ENCODE measurements at places on chromosomes 6 and 20. TPM values are rescaled to one million over a fixed set of nuclear protein-coding genes. Genes with fewer than 3 reads are reported as not detected.

DNA sequence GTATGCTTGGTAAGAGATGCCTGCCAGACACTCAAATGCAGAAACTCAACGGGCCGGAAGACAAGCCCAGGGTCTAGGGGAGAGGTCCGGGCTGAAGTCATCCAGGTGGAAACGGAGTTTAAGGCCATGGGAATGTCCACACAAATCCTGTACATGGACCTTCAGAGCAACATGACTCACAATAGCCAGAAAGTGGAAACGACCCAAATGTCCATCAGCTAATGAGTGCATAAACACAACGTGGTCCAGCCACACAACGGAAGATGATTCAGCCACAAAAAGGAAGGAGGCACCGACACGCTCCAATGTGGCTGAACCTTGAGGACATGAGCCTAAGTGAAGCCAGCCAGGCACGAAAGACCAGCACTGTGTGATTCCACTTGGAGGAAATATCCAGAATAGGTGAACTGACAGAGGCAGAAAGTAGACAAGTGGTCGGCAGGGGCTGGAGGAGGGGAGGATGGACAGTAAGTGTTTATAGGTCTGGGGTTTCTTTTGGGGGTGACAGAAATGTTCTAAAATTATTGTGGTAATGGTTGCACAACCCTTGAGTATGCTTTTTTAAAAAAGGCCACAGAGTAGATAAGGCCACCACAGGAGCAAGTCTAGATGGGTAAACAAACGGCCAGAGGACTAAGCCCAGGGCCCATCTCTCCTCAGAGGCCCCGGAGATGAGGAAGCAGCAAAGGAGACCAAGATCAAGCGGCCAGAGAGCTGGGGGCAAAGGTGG is 105.6 kb downstream of the PREX1 start:
- no peak for DNase-seq

DNA sequence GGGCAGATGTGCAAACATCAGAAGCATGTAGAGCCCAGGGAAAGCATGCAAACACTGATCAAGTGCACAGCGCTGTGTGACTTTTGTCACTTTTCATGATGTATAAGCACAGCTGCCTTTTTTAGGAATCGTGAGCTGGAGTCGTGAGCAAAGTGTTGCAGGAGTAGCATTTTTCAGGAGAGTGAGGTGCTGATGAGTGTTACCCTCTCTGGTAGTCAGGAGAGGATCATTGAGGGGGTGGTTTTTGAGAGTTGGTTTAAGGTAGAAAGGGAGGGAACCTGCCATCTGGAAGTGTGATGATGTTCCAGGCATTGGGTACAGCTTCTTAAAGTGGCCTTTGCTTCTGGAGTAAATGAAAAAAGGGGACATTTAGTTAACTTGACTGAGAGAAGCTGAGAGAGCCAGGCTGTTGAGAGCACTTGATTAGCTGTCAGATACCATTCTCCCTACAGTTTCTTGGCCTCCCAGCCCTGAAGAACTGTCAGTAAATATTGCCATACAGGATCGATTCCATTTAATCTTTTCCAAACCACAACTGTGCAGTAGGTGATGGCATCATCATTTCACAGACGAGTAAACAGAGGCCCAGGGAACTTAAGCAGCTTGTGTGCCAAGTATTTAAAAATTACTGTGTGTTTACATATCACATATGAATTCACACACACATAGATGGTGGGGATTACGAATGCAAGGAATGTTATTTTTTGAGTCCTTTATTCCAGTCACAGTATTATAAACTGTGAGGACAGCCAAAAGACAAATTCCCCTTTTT is 28.9 kb downstream of the TPD52L1 start:
- DNase-seq: peak; percentile 29

DNA sequence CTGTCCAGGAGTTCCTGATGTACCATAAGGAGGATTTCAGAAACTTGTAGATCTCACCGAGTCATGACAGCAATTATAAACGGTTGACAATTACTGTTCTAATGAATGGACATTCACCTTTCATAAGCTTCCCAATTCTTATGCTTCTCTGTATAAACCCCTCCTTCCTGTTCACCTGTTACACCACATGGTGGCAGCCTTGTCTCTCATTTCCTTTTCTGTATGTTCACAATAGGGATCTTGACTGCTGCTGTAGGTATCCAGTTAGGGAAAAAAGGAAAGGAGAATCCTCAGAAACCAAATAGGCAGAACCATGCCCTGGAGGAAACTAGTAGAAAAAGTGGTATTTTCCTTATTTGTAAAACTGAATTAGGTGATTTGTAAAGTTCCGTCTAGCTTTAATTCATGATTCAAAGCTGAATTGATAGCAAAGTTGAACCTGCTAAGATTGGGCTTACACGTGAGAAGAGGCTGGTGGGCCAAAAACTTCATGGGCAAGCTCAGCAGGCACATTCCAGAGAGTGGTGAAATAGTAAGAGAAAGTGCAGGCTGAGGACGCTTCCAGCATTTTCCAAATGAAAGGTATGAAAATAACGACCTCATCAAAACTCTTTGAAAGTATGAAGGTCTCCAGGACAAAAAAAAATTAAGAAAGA is 29.0 kb upstream of the TBPL1 start:
- DNase-seq: peak; percentile 50

GRCh38 chr20:54355631-54356280 is 119.6 kb upstream of the DOK5 start:
- DNase-seq: no peak

- DNase-seq: no peak
These were observed 652.3 kb upstream of the FLRT3 start for GRCh38 chr20:14989535-14990290.

GRCh38 chr6:33429750-33430052 is 9.8 kb downstream of the SYNGAP1 start:
- no peak for DNase-seq

DNA sequence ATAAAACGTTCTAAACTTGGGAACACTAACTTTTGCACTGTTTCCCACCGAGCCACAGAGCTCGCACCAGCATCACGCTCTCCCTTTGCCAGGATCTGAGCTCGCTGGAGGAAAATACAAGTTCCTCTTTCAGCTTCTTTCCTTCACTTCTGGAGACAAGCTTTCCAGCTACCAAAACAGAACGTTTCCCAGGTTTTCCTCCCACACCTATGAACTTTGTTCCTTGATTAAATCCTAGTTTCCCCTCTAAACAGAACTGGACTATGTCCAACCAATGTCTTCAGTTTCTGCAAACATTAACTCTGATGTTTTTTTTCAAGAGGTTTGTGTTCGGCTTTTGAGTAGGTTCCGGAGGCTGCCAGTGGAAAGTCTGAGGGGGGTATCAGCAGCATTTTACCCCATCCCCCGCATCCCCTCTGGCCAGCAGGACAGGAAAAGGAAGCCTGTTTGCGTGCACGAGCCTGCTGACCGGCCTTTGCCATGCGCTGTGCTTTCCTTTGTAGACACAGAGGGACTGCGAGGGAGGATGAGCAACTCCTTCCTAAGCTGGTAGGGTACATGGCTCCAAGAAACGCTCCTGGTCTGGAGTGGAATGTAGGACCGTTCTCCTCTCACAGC is 135.5 kb downstream of the LY86 start:
- no peak for DNase-seq

GRCh38 chr6:145749632-145750031 is 14.3 kb upstream of the EPM2A start:
- no peak for DNase-seq

DNA sequence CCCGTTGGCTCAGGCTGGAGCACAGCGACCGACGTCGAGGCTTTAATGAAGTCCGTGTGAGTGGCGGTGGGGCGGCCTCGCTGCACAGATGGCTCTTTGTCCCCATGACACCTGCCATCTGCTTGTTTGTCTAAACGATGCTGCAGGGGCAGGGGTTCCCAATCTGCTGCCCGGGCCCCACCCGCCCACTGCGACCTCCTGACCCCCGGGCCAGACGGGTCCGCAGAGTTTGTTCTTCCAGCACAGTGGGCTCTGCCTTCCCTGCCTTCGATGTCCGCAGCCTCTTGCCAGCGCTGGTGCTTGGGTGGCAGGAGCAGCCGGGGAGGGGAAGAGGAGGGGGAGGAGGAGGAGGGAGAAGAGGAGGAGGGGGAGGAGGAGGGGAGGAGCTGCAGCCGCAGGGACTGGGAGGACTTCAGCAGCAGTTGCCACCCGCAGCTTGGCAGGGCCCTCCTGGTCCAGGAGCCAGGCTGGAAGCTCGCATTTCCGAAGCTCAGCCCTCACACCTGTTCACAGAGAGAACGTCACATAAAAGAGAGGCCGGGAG is 210.0 kb downstream of the DLL1 start:
- DNase-seq: peak; percentile 30

DNA sequence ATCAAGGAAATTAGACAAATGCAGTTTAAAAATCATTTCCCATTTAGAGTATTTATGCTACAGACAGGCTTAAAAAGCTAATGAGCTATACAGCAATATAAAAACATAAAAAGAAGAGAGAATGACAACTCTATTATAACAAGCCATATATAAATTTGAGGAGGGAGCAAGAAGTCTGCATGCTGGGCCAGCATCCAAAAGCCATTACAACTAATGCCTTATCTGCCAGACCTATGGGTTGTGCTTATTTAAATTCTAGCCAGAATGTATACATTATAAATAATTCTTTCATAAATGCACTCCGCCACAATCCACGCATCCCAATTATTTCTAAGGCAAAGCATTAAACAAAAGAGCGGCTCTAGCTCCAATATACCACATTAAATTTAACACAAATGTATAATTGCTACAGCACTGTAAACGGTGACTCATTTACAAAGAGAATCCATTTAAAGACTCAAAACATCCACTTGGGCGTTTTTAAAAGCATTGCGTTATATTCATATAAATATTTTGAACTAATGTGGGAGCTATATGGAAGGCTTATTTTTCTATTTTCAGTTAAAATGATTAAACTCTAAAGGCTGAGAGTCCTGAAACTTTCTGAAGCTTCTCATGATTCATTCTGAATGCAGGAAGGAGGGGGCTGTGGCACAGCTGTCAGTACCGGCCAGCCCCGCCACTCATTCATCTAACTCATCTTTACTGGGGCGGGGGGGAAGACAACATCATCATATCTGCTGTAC is 37.7 kb upstream of the RAB22A start:
- DNase-seq: no peak

- no peak for DNase-seq
These were observed 68.3 kb downstream of the PKHD1 start for GRCh38 chr6:52019092-52019491.

- no peak for DNase-seq
These were observed 93.2 kb downstream of the CLVS2 start for GRCh38 chr6:123089226-123089625.

GRCh38 chr6:7418238-7418905 is 28.8 kb downstream of the RIOK1 start:
- no peak for DNase-seq

DNA sequence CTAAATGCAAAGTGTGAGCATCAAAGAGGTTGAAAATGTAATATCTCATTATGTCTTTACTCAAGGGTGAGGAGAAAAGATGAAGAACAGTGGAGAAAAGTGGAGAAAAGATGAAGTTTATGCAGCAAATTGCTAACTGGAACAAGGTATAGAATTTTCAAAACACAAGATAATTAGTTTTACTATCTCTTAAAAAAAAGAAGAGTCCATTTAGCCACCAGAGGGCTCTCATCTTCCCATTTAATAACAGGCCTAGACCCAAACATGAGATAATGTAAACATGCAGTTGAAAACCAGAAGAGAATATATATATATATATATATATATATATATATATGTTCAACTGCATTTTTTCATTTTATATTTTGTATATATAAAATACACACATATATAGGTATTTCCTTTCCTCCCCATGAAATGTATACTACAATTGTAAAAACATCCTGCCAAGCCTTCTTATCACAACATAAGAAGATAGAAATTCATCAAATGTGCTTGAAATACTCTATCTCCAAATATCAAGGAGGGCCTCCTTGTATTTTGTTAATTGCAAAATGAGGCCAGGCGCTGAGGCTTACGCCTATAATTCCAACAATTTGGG is 78.4 kb downstream of the ADTRP start:
- DNase-seq: no peak

DNA sequence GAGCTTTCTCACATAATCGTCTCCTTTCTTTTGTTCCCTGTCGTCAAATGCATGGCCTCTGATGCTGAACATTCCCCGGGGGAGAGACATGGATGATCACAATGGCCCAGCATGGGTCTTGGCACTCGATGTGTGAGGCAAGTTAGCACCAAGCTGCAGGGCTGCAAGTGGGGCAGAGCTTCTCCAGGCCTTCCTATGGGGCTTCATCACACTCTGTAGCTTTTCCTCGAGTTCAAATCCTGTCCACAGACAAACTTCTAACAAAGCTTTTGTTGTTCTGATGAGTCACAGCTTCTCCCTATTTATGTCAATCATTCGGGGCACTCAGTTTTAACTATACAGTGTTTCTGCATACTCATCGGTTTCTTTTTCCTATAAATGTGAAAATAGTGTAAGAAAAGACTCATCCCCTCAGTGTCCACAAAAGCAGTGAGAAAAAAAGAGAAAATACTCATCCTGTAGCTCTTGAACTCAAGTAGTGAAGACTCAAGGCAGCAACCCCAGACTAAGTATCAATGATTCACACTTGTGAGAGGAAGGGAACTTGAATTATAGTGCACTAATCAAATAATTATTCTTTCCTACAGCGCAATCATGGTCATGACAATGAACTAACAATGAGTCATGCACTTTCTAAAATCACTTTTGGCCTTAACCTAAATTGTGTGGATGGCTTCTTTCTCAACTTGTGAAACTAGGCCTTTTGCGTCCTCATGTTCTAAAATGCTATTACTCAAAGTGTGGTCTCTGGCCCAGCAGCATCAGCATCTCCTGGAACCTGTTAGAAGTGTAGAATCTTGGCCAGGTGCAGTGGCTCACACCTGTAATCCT is 68.4 kb upstream of the NOX3 start:
- DNase-seq: no peak

DNA sequence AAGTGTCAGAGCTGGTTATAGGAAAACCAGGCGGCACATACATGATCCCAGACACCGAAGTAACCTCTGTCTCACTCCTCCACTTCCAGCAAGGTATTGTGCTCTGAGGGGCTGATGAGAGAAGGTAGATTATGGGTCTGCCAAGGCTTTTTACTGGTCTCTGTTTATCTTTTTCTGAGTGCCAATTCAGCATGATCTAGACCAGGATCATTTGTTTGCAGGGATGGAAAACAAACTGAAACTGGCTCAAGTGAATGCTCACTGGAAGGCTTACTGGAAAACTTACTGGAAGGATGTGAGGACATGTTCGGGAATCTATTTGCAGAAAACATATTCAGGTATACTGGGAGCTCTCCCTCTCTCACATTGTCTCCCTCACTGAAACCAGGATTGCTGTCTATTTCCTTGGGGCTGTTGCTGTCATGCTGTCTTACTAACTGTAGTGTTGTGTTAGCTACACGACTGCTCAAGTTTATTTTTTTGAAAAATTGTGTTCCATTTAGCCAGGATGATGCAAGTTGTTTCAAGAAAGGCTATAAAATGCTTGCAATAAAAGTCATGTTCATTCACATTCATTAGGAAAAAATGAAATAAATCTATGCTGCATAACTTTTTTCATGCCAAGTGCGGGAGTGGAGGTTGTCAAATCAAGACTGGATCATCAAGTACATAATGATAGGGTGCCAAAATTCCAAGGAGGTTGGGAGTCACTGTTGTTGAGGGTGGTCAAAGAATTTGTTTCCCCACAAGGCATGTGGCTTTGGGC is 37.0 kb downstream of the KLHL31 start:
- DNase-seq: no peak

GRCh38 chr20:37535443-37536132 is 7.9 kb upstream of the BLCAP start:
- DNase-seq: no peak

Gene POM121L2
- total RNA-seq: 0.03 TPM

Gene C20orf202
- total RNA-seq: not detected

Gene TREML2
- total RNA-seq: 0.09 TPM

Gene CST1
- total RNA-seq: not detected

Gene RSPH9
- total RNA-seq: 0.16 TPM

Gene KIAA1755
- total RNA-seq: 1.4 TPM

Gene ESR1
- 0.87 TPM for total RNA-seq

Gene HCK
- 3.2 TPM for total RNA-seq

Gene COX4I2
- not detected for total RNA-seq

Gene GJA10
- not detected for total RNA-seq

Gene TFAP2C
- total RNA-seq: 1.5 TPM

Data from pancreas (tissue), 10 donors.